ENCODE measurements at places on chromosomes 6 and 20.

GRCh38 chr6:87724983-87725811, 23.2 kb upstream of the AKIRIN2 start:
- DNase-seq, result no peak

DNA sequence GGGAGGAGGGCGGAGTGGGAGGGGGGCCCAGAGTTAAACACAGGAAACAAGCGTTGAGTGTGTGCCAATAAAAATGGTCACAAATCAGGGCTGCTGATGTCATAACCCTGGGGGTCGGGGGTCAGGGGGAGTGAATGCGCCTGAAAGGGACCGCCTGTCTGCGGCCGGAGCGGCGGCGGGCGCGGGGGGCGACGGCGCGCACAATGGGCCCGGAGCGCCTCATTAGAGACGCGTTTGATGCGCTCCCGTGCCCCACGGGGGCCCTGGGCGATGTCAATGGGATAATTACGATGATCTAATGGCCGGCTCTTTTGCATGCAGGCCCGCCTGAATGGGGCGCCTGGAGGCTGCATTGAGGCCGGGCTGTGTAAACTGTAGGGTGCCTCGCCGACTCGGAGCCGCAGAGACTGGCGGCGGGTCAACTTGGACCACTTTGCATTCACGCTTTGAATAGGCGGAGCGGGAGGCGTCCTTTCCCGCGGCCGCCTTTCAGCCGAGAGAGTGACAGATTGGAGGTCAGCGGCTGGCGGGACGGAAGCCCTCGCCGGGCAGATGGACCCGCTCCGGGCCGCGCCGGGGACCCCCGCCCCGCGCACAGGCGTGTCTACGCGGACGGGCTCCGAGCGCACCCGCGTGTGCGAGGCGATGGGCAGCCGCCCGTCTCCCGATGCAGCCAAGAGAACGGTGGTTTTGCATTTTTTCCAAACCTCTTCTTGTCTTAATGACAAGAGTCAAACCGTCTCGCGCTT, 296.1 kb downstream of the TFAP2C start:
- DNase-seq, result no peak

DNA sequence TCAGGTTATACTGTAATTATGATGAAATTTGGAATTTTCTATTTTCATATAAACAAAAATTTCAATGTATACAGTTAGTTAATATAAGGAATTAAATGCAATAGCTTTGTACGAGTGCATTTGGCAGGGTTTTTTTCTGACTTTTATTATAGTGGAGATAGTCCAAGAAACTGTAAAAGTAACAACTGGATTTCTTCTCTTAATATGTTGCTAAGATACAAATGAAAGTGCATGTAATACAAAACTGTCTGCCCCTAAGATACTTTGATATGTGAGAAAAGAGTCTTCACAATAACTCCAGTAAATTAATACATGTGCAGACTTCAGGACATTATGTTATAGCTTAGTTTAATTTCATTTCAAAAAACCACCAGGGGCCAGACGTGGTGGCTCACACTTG, 721.4 kb downstream of the CBLN4 start:
- DNase-seq, result no peak

DNA sequence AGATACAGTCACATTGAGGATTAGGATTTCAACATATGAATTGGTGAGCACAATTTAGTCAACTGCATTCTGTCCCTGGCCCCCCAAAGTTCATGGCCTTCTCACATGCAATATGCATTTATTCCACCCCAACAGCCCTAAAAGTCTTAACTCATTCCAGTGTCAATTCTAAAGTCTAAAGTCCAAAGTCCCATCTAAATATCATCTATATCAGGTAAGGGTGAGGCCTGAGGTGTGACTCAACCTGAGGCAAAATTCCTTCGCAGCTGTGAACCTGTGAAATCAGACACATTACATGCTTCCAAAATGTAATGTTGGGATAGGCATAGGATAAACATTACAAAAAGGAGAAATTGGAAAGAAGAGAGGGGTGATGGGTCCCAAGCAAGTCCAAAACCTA, 27.8 kb downstream of the CLIC5 start:
- DNase-seq, result no peak

GRCh38 chr6:144993870-144994269, 708.7 kb downstream of the UTRN start:
- DNase-seq, result no peak

GRCh38 chr6:145225500-145225899, 509.8 kb downstream of the EPM2A start:
- no peak for DNase-seq

DNA sequence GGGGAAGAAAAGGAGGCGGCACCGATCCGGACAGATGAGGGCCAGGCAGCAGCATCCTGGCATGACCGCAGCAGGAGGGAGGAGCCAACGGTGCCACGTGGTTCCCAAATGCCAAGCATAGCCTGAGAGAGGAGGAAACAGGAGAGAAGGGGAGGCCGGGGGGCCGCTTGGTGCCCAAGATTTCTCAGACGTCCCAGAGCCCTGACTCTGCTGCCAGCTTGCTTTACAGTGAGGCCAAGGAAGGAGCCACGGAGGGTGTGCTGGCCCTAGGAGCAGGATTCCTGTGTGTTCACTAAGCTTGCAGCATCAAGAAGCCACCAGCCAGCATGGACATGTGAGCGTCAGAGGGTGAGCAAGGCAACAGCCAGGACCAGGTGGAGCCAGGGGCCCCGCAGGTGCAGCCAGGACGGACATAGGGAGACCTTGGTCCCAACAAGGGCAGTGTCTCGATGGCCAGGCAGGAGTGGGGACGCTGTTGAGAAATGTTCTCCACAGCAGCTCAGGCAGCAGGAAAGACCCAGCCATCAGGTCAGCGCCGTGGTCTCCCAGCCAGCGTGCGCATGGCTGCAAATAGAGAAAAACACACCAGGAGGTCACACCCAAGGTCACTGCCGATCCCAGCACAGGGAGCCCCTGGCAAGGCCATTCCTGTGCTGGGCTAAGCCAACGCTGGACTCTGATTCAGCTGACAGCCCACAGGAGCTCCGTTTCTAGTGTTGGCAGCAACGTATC, 143.7 kb downstream of the DLL1 start:
- no peak for DNase-seq

DNA sequence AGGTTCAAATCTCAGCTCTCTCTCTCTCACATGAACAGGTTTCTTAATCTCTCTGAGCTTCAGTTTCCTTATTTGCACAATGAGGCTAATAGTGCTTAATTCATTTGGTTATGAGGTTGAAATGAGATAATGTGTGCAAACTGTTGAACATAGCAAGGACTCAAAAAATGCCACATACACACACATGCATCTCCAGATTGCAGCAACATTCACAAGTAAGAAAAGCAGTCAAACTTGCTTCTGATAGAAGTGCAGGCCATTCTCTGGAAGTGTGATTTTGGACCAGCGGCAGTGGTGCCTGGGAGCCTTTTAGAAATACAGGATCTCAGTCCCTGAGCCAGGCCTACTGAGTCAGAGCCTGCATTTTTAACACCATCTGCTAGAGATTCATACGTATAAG, 25.7 kb downstream of the GSTA4 start:
- DNase-seq, result no peak

GRCh38 chr6:160117137-160117536, 4.5 kb upstream of the SLC22A1 start:
- DNase-seq, result no peak

GRCh38 chr6:158758941-158759479, 60.2 kb downstream of the EZR start:
- peak; percentile 62 for DNase-seq

- DNase-seq, result no peak
Measured at GRCh38 chr20:9204979-9205378, 136.1 kb downstream of the PLCB4 start.

DNA sequence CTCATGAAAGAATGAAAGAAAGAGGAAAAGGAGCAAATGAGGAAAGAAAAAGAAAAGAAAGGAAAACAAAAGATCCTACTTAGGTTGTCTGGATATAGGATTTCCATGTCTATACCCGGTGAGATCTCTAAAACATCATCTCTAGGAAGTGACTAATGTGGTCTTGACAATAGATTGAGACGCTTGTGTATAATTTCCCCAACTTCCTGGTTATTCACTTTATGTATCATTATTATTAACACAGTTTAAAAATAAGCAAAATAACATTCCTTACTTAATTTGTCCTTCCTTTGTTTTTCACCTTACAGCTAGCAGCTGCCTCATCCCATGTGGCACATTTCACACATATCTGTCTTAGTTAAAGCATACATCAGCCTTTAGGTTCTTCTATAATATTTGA, 27.0 kb downstream of the LAMA4 start:
- DNase-seq, result no peak

- no peak for DNase-seq
Measured at GRCh38 chr20:6395695-6396094, 272.9 kb upstream of the FERMT1 start.
